ENCODE measurements at places on chromosomes 7 and 10.

DNA sequence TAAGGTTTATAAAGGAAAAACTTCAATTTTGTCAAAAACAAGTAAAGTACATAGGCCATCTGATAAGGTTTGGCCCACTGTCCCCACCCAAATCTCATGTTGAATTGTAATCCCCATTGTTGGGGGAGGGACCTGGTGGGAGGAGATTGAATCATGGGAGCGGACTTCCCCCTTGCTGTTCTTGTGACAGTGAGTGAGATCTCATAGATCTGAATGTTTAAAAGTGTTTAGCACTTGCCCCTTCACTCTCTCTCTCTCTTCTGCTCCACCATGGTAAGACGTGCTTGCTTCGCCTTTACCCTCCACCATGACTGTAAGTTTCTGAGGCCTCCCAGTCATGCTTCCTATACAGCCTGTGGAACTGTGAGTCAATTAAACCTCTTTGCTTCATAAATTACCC is 18.2 kb downstream of the MRPL32 start:
- no peak for DNase-seq

DNA sequence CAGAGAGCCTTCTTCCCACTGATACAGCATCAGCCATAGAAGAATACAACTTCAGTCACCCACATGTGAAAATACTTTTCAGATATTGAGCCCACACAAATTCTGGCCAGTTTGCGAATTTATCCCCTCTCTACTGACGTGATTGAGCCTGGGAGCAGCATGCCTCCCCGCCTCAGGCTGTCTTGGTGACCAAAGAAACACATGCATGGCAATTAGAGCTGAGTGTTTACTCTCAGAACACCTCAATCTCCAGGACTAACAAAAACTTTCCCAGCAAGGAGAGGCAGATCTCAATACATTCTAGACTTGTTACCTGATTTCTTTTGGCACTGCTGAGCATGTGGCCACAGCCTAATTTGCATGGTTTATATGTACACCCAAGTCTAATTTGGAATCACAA is 122.5 kb downstream of the TMEM26 start:
- DNase-seq, result no peak

- DNase-seq, result no peak
Measured at GRCh38 chr7:155682484-155682883, 38.0 kb downstream of the RBM33 start.

DNA sequence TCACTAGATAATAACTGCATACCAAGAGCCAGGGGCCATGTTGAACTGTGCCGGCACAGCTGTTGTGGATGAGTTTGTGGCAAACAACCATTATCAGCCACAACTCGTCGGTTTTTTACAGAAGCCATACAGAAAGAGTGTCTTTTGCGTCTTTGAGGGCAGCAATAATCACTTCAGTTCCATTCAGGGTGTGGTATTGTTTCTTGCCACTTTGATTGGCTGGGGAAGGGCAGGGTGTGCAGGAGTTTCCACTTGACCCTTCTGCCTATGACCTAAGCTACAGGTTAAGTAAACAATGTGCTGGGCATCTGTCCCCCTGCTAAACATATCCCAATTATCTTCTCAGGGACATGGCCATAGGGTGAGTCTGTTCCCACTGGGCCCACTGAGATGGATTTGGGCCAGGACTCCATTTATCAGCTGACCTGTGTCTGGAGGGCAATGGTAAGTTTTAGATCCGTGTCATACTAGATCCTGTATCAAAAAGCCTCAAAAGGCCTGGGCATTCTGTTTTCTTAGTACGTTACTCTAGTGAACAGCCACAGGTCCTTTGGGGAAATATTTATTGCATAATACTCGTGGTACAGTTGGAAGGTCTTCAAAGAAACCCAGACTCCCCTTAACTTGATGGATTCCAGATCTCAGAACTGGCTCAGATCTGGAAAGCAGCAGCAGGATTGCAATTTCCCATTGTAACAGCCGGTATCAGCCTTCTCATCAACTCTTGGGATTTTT is 15.9 kb downstream of the ZNF3 start:
- DNase-seq, result no peak

Measured in RWPE1 (cell line).